ENCODE measurements at places on chromosomes 2 and 18. TPM values are rescaled to one million over a fixed set of nuclear protein-coding genes. Genes with fewer than 3 reads are reported as not detected.
A peak's percentile ranks its signal among the peaks of the same experiment; 100 is the strongest.

LTBP1 gene
- total RNA-seq: 63.7 TPM

CHN1 gene
- 15.6 TPM for total RNA-seq

LAMA3 gene
- total RNA-seq: 18.6 TPM

RAB12 gene
- 87.8 TPM for total RNA-seq

DNER gene
- total RNA-seq: 17.7 TPM

CMPK2 gene
- 11.1 TPM for total RNA-seq

ARMC9 gene
- total RNA-seq: 24.3 TPM

EVX2 gene
- total RNA-seq: 1.2 TPM

- H3K27me3 ChIP-seq: no peaks in the 10 kb centered on the region
- H3K4me3 ChIP-seq: no peak overlapping the region
- no peak overlapping the region for H3K27ac ChIP-seq
- no peak for DNase-seq
- no peaks in the 10 kb centered on the region for H3K4me1 ChIP-seq
- no peaks in the 10 kb centered on the region for H3K36me3 ChIP-seq
Measured at GRCh38 chr2:198098918-198099317, 294.5 kb downstream of the PLCL1 start.

GRCh38 chr2:47950340-47951301, 44.3 kb upstream of the FBXO11 start:
- no peaks in the 10 kb centered on the region for H3K27me3 ChIP-seq
- no peak overlapping the region for H3K27ac ChIP-seq
- no peak for DNase-seq
- no peak overlapping the region for H3K4me3 ChIP-seq
- no peaks in the 10 kb centered on the region for H3K4me1 ChIP-seq

DNA sequence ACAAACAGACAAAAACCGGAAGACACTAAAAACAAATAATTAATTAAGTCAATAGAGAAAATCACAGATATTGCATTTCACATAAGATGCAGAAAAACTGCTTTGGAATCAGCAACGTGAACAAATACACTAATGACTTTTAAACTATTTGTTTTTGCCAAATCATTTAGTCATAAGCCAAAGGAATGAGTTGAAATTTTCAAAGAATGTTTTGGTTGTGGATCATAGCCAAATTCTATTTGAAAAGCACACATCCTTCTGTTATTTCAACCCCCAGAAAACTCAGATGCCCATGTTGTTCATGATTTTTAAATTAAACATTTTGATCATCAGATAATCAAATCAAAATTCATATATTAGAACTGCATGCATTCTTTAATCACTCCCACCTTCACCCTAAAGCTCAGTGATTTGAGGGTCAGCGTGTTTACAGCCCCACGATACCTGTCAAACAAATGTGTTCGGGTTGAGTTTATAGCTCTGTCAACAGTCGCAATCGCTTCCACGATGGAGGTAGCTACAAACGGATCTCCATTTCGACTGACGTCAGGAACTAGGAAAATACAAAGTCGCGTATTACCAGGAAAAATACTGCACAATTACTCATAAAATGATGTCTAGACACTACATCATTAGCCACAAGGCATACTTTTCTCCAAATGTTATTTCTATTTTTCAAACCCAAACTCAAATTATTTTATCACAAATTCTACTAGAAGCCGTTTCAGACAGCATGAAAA, 90.2 kb downstream of the PXDN start:
- no peaks in the 10 kb centered on the region for H3K27me3 ChIP-seq
- no peak overlapping the region for H3K4me3 ChIP-seq
- peaks cover 8% of the 10 kb centered on the region for H3K36me3 ChIP-seq
- H3K4me1 ChIP-seq: peaks cover 42% of the 10 kb centered on the region

GRCh38 chr2:126644630-126645191, 11.2 kb upstream of the GYPC start:
- H3K27me3 ChIP-seq: no peaks in the 10 kb centered on the region
- DNase-seq: no peak
- no peaks in the 10 kb centered on the region for H3K36me3 ChIP-seq
- no peaks in the 10 kb centered on the region for H3K4me1 ChIP-seq
- no peak overlapping the region for H3K27ac ChIP-seq
- no peak overlapping the region for H3K4me3 ChIP-seq

GRCh38 chr2:234492717-234493485, 4.0 kb downstream of the ARL4C start:
- H3K4me3 ChIP-seq: no peak overlapping the region
- H3K4me1 ChIP-seq: peaks cover 22% of the 10 kb centered on the region
- H3K27me3 ChIP-seq: no peaks in the 10 kb centered on the region
- no peak overlapping the region for H3K27ac ChIP-seq

- no peaks in the 10 kb centered on the region for H3K27me3 ChIP-seq
- no peaks in the 10 kb centered on the region for H3K4me1 ChIP-seq
- H3K4me3 ChIP-seq: no peak overlapping the region
- no peak overlapping the region for H3K27ac ChIP-seq
Measured at GRCh38 chr2:223306371-223306770, 254.4 kb downstream of the KCNE4 start.

DNA sequence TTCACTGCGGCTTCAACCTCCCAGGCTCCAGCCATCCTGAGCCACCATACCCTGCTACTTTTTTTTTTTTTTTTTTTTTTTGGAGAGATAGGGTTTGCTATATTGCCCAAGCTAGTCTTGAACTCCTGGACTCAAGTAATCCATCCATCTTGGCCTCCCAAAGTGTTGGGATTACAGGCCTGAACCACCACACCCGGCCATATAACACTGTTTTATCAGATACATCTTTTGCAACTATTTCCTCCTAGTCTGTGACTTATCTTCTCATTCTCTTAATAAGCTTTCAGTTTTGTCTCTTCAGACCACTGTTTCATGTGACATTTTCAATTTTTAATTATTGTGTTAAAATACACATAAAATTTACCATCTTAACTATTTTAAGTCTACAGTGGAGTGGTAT, 35.7 kb upstream of the FAM117B start:
- no peak for DNase-seq
- no peaks in the 10 kb centered on the region for H3K4me1 ChIP-seq
- no peak overlapping the region for H3K4me3 ChIP-seq
- H3K36me3 ChIP-seq: no peaks in the 10 kb centered on the region
- no peaks in the 10 kb centered on the region for H3K27me3 ChIP-seq

- H3K27me3 ChIP-seq: no peaks in the 10 kb centered on the region
- no peak overlapping the region for H3K27ac ChIP-seq
- no peaks in the 10 kb centered on the region for H3K36me3 ChIP-seq
Measured at GRCh38 chr2:239948100-239948881, 76.9 kb downstream of the NDUFA10 start.

DNA sequence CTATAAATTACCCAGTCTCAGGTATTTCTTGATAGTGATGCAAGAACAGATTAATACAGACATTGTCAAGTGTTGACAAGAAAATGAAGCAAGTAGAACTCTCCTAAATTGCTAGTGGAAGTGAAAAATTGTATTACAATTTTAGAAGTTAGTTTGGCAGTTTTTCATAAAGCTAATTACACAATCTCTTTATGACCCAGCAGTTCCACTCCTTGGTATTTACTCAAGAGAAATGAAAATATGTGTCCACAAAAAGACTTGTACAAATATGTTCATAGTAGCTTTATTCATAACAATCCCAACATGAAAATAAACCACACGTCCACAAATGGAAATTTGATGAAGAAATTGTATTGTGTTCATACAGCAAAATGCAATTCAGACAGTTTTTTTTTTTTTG, 49.4 kb downstream of the PDE1A start:
- H3K4me1 ChIP-seq: no peaks in the 10 kb centered on the region
- DNase-seq: no peak
- H3K4me3 ChIP-seq: no peak overlapping the region
- no peak overlapping the region for H3K27ac ChIP-seq
- no peaks in the 10 kb centered on the region for H3K36me3 ChIP-seq

GRCh38 chr2:69089266-69089665, 76.3 kb downstream of the ANTXR1 start:
- no peak for DNase-seq
- peaks cover 5% of the 10 kb centered on the region for H3K36me3 ChIP-seq
- no peak overlapping the region for H3K27ac ChIP-seq
- no peak overlapping the region for H3K4me3 ChIP-seq

GRCh38 chr2:240426845-240427721, 8.4 kb upstream of the GPC1 start:
- H3K4me1 ChIP-seq: no peaks in the 10 kb centered on the region
- H3K27ac ChIP-seq: no peak overlapping the region
- peak; percentile 45 for DNase-seq
- no peaks in the 10 kb centered on the region for H3K27me3 ChIP-seq

- H3K4me1 ChIP-seq: no peaks in the 10 kb centered on the region
- no peak overlapping the region for H3K27ac ChIP-seq
- H3K36me3 ChIP-seq: no peaks in the 10 kb centered on the region
- H3K27me3 ChIP-seq: no peaks in the 10 kb centered on the region
Measured at GRCh38 chr2:155679647-155680046, 652.9 kb downstream of the NR4A2 start.

DNA sequence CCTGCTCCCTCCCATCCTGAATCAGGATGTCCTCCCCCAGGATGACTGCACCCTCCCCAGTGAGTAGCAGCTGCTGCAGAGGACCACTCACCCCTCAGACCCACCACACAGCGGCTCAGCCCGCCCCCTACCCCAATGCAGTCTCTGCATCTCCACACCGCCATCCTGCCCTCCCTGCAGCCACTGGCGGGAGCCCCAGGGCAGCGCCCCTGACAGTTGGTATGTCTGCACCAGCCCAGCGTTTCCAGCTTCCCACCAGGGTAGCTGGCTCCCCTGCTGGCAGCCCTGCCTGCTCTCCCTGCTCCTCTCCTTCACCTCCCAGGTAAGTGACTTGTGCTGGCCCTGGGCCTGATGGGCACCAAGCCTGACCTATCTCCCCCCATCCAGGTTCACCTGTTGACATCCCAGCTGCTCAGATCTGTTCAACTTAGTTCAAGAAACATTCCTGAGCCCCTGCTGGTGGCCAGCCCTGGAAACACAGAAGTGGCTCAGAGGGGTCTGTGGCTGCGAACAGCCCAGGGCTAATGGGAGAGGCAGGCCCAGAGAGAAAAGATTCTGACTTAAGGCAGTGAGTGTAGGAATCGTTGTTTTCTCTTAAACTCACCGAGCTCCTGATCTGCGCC, 117.7 kb upstream of the RAB6C start:
- H3K27ac ChIP-seq: no peak overlapping the region
- H3K4me3 ChIP-seq: no peak overlapping the region
- H3K4me1 ChIP-seq: no peaks in the 10 kb centered on the region
- no peaks in the 10 kb centered on the region for H3K36me3 ChIP-seq

GRCh38 chr2:147482111-147482895, 362.5 kb upstream of the ACVR2A start:
- H3K27ac ChIP-seq: no peak overlapping the region
- no peaks in the 10 kb centered on the region for H3K27me3 ChIP-seq
- no peaks in the 10 kb centered on the region for H3K36me3 ChIP-seq
- H3K4me1 ChIP-seq: no peaks in the 10 kb centered on the region
- no peak for DNase-seq

DNA sequence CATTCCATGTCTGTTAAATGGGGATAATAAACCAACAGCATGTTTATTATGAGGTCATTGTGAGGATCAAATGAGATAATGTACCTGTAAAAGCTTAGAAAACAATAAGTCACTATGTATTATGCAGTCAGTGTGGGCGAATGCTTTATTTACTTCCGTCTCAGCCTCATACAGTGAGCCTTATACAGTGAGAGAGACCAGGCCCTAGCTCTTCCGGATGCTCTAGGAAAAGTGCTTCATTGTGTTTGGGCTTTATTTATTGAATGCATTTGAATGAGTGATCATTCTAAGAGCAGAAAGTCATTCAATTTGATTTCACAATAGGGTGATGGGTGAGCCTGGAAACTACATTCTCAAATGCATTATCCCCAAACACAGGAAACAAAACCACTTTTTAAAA, 603.9 kb upstream of the FANCL start:
- H3K27ac ChIP-seq: no peak overlapping the region
- no peaks in the 10 kb centered on the region for H3K27me3 ChIP-seq
- H3K36me3 ChIP-seq: no peaks in the 10 kb centered on the region

- H3K4me3 ChIP-seq: no peak overlapping the region
- no peak overlapping the region for H3K27ac ChIP-seq
- H3K27me3 ChIP-seq: no peaks in the 10 kb centered on the region
- H3K4me1 ChIP-seq: no peaks in the 10 kb centered on the region
- H3K36me3 ChIP-seq: no peaks in the 10 kb centered on the region
Measured at GRCh38 chr18:59993560-59993959, 93.8 kb downstream of the PMAIP1 start.

GRCh38 chr2:104872866-104873688, 19.2 kb downstream of the POU3F3 start:
- no peaks in the 10 kb centered on the region for H3K36me3 ChIP-seq
- peaks cover 18% of the 10 kb centered on the region for H3K4me1 ChIP-seq
- no peak overlapping the region for H3K27ac ChIP-seq

- H3K27ac ChIP-seq: peak within 1 kb of the TSS; percentile 77
- H3K27me3 ChIP-seq: peaks cover 15% of the 10 kb centered on the region
- DNase-seq: no peak
- H3K36me3 ChIP-seq: no peaks in the 10 kb centered on the region
- H3K4me1 ChIP-seq: peaks cover 22% of the 10 kb centered on the region
- H3K4me3 ChIP-seq: peak within 1 kb of the TSS; percentile 66
Measured at GRCh38 chr18:21242141-21242779, at the start of gene GREB1L. Gene GREB1L (plus strand): TSS chr18:21242232. CDS start chr18:21383519, 141,287 bp downstream.

DNA sequence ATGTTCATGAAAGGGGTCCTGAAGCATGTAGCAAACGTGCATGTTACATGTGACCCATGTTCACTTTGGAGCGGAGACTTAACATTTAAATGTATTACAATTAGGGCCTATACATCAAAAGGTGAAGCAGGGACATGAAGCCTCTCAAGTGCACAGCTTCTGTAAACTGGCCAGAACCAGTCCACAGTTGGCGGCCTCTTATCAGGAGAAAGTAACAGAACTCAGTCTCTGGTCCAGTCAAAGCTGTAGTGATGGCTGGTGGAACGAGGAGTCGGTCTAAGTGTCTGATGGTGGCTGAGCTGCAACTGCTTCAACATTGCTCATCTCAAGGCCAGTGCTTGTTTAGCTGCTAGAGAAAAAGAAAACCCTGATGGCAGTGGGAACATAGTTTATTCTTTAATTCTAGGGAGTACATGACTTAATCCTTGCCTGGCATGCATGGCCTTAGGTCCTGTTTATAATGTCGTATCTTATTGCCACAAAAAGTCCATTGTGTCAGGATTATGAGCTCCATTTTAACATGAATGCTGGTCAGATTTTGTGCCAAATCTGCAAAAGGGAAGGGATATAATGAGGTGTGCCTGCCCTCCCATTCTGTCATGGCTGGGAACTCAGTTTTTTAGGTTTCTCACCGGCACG, 22.2 kb upstream of the YES1 start:
- H3K4me3 ChIP-seq: no peak overlapping the region
- no peaks in the 10 kb centered on the region for H3K36me3 ChIP-seq
- no peak for DNase-seq
- H3K27me3 ChIP-seq: no peaks in the 10 kb centered on the region
- H3K4me1 ChIP-seq: no peaks in the 10 kb centered on the region
